HFF-Myc (cell line): ENCODE measurements at places on chromosomes 3 and 15.
A peak's percentile ranks its signal among the peaks of the same experiment; 100 is the strongest.

- no peak for DNase-seq
These were observed 52.6 kb downstream of the ARNT2 start for GRCh38 chr15:80456517-80457492.

DNA sequence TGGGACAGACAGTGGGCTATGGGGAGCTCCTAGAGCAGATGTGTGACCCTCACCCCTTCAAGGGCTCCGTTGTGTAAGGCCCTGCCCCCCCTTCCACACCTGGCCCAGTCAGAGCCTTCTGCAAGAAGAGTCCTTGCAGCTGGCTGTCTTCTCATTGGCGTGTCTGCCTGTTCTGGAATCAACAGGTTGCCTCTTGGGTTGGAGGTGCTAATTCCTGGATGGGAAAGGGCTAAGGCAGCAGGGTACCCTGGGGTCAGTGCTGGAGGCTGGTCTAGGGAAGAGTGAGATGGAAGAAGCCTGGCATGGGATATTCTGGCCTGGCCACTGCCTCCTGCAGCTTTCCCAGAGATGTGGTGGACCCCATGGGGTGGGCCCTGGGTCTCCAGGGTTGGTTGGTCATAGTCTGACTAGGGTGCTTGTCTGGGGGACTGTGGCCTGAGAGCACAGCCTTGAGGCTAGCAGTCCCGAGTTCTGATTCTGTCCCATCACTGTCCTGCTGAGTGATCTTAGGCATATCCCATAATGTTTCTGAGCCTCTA is 5.1 kb downstream of the TEX264 start:
- no peak for DNase-seq

- no peak for DNase-seq
These were observed 58.7 kb downstream of the BOC start for GRCh38 chr3:113270068-113270467.

GRCh38 chr15:95405447-95405846 is 925.1 kb upstream of the NR2F2 start:
- no peak for DNase-seq

DNA sequence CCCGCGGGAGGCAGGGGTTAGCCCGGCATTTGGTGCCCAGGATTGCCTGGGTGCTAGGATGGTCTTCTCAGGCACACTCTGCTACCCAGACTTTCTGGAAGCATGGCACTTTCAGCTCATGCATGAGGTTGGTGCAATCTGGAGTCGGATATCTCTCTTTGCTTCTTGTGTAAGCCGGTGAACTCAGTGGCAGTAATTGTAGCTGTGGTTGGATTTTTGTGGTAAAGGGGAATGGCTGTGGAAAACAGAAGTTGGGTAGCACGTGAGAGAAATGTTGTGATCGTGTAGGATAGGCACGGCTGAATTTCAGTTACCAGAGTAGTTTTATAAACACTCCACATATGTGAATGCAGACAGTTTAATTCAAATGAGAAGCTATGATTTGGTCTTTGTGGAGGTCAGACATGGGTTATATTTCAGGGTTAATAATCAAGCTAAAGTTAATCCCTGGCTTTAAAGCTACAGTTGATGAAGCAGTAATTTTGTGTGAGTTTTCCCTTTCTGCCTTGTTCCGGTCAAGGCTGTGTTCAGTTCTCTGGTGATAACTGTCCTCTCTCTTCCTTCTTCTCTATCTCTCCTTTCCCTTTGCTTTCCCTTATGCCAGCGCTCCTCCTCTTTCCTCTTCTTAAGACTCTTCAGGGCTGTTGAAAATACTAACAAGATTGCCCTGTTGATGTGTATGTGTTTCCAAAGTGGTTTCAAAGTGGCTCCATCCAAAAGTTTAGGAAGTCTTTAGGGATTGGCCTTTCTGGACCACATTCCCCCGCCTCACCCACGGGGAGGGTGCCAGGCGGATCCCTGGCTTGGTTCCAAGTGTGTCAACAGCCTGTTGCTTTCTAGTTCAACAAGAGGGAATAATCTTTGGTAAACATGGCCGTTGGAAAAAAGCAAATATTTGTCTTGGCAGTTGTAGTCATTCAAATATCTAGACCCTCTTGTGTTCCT is 404.6 kb upstream of the C2CD4B start:
- peak; percentile 50 for DNase-seq

DNA sequence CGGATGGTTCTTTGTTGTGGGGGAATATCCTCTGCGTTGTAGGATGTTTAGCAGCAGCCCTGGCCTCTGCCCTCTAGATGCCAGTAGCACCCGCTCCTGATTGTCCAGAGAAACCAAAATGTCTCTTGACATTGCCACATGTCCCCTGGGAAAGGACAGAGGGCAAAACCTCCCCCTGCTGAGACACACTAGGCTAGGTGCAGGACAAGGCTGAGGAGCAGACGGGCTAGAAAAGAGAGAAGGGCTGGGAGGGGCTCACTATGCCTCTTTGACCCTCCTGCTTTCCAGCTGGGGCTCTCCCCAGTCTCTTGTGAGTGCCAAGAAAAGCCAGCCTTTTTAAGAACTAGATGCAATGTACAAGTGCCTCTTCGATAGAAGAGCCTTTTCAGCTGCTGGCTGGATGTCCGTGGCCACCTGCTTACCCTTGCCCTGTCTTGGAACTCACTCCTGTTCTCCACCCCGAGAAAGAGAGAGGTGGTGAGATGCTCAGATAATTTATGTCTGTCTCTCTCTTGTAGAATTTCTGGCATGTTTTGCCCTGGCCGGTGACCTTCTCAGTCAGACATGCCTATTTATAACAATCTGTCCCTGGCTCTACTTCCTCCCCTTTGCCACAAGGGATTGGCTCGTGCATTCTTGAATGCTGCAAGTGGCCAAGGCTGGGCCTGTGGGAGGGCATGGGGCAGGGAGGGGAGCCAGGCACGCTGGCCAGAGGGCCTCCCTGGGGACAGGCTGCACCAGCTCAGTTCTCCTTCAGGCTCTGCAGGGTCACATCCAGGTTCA is 142.6 kb downstream of the RPLP1 start:
- no peak for DNase-seq

DNA sequence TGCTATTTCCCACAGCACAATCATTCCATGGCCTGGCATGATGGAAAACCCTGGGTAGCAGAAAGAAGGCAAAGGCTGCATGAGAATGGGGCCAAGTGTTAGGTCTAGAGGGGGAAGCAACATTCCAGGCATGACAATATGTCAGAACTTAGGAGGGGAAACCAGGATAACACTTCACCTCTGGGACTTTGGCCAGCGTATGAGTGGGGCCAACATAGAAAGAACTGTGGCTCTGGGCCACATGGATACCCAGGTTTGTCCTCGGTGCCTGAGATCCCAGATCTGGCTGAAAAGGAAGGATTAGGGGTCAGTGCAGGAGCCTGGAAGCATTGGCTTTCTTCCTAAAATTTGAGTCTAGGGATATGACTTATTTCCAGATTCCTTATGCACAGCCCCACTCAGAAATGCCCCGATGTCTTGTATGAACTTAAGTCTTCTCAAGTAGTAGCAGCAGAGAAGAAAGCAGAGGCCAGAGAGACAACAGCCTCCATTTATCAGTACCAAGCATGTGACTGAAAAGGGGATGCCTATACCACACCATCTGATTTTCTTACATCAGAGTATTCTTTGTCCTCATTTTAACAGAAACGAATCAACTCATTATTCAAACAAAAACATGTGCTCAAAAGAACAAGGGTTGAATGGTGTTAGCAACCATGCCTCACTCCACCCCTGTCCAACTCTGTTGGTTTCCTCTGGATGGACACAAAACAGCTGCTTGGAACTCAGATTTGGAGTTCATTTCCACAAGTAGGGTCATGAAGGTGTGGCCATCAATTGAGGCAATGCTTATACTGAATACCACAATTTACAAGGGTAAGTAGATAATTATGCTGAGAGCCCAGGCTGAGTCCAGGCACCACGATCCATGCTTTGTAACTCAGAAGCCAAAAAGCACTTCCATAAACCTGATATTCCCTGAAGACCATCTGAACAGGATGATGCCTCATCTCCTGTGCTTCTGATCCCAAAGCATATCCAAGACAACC is 43.7 kb upstream of the NDUFB4 start:
- DNase-seq, result no peak

GRCh38 chr3:124358156-124358555 is 366.2 kb upstream of the ROPN1 start:
- no peak for DNase-seq

- no peak for DNase-seq
These were observed 22.2 kb downstream of the PSTPIP1 start for GRCh38 chr15:77017091-77017660.

GRCh38 chr15:42097018-42097417 is 2.7 kb upstream of the PLA2G4D start:
- no peak for DNase-seq

- DNase-seq, result no peak
These were observed 185.2 kb upstream of the IL12A start for GRCh38 chr3:159803459-159803858.

DNA sequence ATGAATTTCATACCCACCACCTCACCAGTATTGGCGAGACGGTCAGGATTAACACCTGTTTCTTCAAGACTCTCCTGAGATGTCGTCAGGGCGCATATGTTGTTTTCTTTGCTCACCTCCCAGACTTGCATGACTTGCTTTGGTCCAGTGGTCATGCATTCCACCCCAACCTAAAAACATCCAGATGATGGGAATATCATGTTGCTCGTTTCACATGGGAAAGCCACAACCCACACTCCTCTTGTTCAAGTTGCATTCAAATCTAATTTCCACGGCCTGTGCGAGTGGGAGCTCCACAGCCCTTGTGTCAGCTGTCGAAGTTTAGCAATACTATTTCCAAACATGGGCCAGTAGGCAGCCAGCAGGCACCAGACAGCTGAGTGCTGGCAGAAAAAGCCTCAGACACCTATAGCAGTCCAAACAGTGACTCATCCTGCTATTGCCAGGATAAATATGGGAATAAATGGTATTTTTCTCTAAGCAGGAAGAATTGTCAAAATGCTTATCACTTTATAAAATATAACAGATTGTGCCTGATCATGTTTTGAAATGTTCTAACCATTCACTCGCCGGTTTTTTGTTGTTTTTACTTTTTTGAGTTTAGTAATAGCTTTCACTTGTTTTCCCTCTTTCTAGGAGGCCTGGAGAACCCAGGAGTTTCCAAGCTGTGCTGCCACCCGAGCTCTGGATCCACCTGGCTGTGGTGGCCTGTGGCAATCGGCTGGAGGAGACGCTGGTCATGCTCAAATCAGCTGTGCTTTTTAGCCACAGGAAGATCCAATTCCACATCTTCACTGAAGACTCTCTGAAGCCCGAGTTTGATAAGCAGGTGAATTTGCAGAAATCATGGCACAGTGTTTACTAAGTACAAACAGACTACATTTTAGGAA is 20.1 kb downstream of the GXYLT2 start:
- DNase-seq, result no peak

GRCh38 chr3:157624801-157625200 is 121.6 kb upstream of the VEPH1 start:
- no peak for DNase-seq

DNA sequence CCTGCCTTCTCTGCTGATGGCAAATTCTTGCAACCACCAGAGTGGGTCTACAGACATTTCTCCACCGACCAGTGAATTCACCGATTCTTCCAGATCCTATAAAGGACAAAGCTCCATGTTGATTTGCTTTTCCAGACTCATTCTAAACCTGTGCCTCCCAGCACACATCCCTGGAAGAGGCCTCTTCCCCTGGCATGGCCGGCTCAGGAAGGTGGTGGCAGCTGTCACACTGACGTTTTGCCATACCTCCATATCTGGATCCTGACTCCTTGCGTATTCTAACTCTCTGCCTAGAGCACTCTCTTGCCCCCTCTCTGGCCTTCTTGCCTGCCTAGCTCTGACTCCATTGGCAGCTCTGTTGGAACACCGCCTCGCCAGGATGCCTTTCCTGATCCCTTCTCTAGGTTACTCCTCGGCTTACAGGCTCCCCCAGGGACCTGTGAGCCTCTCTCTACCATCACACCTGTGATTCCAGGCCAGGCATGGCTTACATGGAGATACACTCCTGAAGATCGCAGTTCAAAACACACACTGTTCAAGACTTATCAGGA is 31.0 kb downstream of the SLCO2A1 start:
- DNase-seq, result no peak

- DNase-seq, result no peak
These were observed 2.4 kb upstream of the POPDC2 start for GRCh38 chr3:119662604-119663373.
